ENCODE measurements at places on chromosomes 16 and 17.

DNA sequence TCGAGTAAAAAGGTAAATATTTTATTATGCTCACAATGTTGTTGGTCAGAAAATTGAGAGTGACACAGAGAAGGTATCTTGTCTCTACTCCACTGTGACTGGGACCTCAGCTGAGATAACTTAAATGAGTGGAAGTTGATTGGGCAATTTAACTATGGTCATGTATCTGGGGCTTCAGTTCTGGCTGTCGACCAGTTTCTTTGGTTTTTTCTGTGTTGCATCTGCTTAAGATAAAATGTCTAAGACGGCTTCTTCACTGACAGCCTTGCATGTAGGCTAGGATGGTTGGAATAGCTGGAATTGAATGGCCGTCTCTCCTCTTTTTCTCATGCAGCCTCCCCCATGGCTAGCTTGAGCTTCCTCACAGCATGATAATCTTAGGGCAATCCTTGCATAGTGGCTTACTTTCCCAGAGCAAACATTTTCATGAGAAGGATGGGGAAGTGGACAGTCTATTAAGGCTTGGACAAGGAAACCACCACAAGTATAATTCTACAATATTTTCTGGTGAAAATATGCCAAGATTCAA lies 433.7 kb downstream of the KIF2B start:
- DNase-seq, result no peak

DNA sequence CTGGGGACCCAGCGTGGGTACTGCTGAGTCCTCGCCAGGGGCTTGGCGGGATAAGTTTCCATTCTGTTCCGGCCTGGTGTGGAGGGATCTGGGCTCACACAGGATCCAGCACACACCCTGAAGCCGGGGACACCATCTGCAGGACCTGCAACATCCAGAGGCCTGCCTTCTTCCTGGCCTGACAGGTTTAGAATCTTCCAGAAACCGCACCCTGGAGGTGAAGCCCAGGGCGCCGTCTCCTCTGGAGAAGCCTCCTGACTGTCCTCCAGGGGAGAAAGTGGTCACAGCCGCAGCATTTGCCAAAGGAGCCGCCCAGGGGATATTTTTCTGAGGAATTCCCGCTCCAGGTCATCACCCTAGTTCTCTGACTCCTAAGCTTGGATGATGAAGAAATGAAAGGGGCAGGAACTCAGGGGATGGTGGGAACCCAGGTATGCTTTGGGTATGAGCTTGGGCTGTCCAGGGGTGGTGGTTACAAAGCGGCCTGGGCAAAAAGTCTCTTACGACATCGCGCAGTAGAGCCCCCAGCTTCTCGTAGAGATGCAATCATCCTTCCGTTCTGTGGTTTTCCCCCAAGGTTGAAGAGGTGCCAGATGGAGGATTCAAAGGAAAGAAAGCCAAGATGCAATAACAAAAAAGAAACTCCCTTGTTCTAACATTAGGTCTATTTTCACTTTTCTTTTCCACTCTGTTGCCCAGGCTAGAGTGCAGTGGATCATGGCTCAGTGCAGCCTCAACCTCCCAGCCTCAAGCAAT lies 9.1 kb upstream of the CRISPLD2 start:
- DNase-seq, result no peak

- no peak for DNase-seq
Measured at GRCh38 chr17:58630883-58631522, 60.8 kb downstream of the TEX14 start.

DNA sequence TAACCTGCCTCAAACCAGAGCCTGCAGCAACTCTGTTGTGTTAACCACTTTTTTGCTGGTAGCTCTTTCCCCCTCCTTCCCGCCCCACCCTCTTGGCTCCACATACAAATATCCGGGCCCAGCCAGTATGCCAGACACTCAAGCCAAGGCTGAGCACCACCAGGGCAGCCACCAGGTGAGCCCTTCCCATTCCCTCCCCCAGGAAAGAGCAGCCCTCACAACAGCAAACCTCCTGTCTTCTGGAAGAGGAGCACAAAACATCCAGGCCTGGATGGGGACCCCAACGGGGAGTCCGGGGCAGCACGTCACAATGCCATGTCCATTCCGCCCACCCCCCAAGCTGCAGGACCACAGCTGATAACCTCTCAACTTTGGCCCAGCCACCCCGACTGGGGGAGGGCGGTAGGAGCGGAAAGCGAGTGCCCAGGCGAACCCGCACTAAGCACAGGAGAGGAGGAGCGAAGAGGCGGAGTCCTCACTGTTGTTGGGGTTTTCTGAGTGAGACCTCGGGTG lies 757 bp downstream of the ORMDL3 start:
- peak; percentile 15 for DNase-seq

DNA sequence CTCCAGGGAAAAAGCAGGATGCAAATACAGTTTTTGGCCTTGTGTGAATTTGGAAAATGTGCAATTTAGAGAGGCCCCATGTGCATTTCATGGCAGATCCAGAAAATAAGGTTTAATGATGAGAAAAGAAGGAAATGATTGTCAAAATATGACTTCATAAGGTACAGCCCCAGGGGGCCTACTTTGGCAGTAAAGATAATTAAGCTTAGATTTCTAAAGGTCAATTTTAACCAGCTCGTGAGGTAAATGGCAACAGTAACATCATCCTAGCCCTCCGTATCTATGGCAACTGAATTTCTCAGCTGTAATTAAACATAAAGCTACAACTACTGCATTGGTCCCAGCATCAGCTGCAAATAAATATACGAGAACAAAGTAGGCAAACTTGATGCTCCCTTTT lies 30.0 kb upstream of the PRSS54 start:
- no peak for DNase-seq

DNA sequence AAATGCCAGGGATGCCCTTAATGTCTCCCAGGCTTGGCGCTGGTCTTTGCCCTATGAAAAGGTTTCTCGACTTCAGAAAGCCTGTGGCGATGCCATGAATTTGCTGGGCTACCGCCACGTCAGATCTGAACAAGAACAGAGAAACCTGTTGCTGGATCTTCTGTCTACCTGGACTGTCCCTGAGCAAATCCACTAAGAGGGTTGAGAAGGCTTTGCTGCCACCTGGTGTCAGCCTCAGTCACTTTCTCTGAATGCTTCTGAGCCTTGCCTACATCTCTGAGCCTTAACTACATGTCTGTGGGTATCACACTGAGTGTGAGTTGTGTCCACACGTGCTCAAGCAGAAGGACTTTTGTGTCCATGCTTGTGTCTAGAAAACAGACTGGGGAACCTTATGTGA lies 11.4 kb downstream of the CHST4 start:
- no peak for DNase-seq

DNA sequence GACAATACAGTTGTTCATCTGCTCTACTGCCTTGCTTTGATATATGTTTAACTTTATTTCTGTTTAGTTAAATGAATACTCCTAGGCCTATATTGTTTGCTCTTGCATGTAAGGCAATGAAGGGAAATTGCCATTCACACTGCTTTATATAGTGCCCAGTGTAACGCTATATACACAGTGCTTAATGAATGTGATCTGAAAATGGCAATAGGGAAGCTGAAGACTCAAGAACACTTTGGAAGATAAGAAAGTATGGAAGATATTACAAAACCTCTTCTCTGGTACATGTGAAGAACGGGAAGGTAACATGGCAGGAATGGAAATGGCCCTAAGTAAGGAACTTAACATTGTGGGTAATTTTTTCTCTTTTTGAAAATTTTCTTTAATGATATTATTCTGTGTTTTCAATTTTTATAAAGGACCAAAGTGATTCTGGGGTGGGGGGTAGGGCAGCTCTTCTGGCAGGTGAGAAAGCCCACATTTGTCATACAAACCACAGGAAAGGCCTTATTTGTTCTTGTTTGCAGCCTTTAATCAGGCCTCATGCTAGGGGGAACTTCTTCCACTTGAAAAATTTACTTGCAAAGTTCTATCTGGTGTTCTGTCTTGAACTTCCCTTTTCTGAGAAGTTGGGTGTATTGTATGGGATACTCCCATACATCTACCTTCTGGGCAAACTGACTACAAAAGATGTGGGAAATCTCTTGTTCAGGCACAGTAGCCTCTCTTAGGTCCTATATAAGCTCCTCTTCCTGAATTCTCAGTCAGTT lies 100.8 kb upstream of the CORO6 start:
- no peak for DNase-seq

- no peak for DNase-seq
Measured at GRCh38 chr17:71163121-71163812, 957.6 kb upstream of the SOX9 start.

- no peak for DNase-seq
Measured at GRCh38 chr17:32927201-32927723, 691 bp upstream of the TMEM98 start.

DNA sequence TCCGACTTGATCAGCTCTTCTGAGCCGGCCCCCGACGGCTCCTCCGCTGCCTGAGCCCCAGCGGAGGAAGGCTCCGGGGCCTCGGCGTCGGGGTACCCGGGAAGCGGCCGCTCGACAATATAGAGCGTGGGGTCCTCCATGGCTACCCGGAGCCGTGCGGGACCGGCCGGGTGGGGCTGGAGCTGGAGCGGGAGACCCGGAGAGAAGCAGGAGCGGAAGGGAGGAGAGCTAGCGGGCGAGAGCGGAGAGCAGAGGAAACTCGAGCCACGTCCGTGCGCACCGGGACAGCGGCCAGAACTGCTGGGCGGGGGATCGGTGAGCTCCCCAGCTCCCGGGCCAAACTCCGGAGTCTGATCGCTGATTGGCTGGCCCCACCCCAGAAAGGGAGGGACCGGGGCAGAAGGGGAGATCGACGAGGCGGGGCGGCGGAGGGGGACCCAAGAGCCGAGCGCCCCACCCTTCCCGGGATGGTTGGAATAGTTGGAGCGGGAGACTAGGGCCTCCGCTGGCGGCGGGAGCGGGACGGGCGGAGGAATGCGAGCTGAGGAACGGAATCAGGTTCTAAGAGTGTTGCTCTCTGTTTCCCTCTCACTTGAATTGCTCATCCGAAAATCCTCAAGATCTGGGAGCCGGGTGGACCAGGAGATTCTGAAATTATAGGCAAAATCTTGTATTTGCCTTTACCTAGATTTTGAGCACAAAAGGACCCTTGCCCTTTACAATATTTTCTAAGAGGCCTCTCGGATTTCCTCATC lies at the start of gene CAVIN1:
Gene CAVIN1 (minus strand): TSS at position 299 of the 755 bp plus-strand sequence. CDS start 159 bp downstream, at position 140.
- DNase-seq, result no peak

GRCh38 chr16:88742896-88743605 lies 36.7 kb downstream of the CTU2 start:
- no peak for DNase-seq

- DNase-seq, result no peak
Measured at GRCh38 chr17:29357821-29358232, 32.3 kb upstream of the TAOK1 start.

- DNase-seq, result no peak
Measured at GRCh38 chr16:886802-887731, 83.7 kb downstream of the LMF1 start.

DNA sequence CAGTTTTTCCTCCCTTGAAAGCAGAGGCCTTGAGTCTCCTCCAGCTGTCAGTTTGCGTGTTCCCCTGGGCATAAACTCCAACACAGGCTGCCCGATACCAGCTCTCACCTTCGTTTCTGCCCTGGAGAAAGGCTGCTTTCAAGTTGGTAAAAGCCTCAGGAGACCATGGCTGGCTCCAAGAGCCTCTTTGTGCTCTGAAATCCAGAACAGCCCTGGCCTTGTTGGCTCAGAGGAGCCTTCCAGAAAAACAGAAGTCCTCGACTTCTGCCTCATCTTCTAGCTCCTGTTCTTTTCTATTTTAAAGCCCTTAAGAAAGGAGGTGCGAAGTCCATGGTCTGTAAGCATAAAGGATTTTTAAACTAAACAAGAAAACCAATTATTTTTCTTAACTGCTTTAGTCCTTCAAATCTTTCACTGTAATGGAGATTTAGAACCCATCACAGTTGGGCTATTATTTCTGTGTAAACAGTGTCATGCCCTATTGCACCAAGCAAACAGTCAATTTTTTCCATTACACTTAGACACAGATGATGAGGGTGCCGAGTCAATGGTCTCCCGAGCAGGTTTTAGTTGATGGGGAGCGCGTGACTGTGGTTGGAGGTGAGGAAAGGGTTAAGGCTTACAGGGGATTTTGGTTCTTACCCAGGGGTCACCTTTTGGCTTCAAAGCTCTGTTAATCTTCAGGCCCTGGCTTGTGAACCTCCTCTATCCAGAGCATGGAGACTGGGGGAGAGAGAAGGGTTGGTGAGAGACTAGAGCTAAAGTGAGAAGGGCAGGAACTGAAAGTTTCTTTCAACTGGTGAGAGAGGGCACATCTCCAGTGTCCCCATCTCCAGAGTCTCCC lies 212.8 kb downstream of the MSI2 start:
- no peak for DNase-seq

GRCh38 chr17:76481071-76481655 lies 13.8 kb downstream of the AANAT start:
- DNase-seq, result no peak

- DNase-seq, result no peak
Measured at GRCh38 chr17:75178453-75178852, 4.3 kb downstream of the SUMO2 start.

- DNase-seq, result no peak
Measured at GRCh38 chr16:81564421-81564911, 119.9 kb downstream of the CMIP start.

- no peak for DNase-seq
Measured at GRCh38 chr16:89364606-89365005, 125.8 kb downstream of the ANKRD11 start.

GRCh38 chr17:72717676-72718075 lies 374.8 kb downstream of the SLC39A11 start:
- no peak for DNase-seq

GRCh38 chr17:1033503-1033902 lies 36.6 kb downstream of the TIMM22 start:
- DNase-seq, result no peak

DNA sequence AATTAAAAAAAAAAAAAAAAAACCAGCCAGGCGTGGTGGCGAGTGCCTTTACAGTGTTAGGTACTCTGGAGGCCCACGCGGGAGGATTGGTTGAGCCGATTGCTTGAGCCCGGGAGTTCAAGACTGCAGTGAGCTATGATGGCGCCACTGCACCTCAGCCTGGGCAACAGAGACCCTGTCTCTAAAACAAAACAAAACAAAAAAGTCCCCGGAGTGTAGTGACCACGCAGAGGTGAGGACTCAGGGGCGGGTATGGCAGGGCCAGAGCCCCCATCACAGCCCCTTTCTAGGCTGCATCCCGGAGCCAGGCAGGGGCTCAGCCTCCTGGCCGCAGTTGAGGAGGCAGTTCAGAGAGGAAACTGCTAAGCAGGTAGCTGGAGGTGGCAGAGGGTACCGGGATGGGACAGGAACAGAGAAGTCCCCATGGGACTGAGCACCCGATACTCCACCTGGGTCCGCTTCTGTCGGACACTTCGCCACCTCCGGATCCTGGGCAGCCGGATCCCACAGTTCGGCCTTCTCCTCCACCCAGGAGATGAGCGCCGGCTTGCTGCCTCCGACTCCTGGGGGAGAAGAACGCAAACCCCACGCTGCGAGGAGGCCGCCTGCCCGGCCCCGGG lies 800 bp downstream of the ZNF747 start:
- no peak for DNase-seq

- DNase-seq, result no peak
Measured at GRCh38 chr17:48066656-48067055, 18.5 kb downstream of the NFE2L1 start.

DNA sequence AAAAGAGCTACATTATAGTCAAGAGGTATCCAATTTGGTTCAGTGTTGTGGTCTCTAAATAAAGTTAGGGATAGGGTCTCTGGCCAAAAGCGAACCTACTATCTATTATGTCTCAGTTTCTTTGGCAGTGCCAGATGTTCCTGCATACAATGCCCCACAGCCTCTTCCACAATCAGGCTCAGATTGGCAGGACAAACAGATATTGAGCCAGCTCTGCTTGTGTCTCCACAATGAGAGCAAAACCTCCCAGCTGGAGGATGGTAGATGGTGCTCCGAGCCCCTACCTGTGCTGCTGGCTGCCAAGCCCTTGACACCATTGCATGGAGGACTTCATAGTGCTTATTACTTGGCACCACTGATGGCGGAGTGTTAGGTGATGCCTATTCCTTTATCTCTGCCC lies 19.7 kb downstream of the PHAF1 start:
- no peak for DNase-seq

Measured in stimulated activated CD4-positive, alpha-beta T cell treated with anti-CD3 and anti-CD28 coated beads, TNF-alpha, amount 100 ng/mL, for 1 hour (primary cell).